D721Med (cell line): ENCODE measurements at places on chromosomes 4 and X.

GRCh38 chr4:88585917-88586316 lies 6.4 kb upstream of the HERC3 start:
- DNase-seq = no peak

DNA sequence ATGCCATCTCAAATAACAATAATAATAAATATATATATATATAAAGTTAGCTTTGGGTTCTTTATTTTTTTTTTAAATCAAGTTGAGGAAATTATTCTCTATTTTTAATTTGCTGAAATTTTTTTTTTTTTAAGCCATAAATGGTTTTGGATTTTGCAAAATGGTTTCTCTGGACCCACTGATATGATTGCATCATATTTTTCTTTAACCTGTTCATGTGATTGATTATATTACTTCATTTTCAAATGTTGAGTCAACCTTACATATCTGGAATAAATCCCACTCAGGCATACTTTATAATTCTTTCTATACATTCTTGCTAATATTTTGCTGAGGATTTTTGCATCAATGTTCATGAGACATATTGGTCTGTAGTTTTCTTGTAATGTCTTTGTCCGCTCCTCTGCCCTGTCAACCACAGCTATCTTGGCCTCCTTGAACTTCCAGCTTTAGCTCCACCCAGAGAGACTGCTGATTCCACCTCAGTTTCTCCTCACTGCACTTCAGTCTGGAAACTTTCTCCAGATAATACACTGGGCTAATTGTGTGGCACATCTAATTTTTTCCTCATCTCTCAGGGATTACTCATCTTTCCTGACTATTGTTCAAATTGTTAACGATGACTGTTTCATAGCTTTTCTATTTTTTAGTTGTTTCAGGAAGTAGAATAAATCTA lies 160.9 kb upstream of the GIMD1 start:
- DNase-seq = no peak

- DNase-seq = no peak
Measured at GRCh38 chr4:25984266-25984665, 70.2 kb downstream of the SMIM20 start.

DNA sequence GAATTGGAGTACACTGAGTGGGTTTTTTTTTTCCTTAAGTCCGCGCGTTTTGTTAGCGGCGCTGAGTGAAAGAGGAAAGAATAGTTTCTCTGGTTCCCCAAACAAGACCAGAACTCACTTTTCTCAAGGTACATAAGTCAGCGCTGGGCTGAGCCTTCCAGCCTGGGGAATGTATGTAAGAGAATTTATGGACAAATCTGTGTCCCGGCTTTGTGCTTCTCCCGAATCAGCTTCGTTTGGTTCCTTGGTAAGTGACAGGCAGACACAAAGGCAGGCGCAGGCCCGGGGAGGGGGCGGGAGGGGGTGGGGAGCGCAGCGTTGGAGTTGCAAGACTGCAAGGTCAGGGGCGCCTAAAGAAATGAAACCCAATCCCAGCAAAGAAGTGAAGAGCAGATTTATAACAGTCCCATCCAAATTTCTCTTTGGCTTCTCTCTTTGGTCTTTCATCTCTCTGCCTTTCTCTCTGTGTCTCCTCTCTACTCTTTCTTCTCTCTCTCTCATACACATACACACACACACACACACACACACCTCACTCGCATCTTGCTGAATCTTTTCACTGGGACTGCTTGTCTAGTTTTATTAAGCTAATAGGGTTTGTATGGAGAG lies 981 bp downstream of the TET2 start:
- no peak for DNase-seq

- DNase-seq = peak; percentile 17
Measured at GRCh38 chr4:150217192-150217591, 138.9 kb downstream of the DCLK2 start.

- DNase-seq = peak; percentile 46
Measured at GRCh38 chr4:140609548-140610425, 41.0 kb upstream of the UCP1 start.

- DNase-seq = no peak
Measured at GRCh38 chr4:79207281-79207680, 118.6 kb downstream of the NAA11 start.

DNA sequence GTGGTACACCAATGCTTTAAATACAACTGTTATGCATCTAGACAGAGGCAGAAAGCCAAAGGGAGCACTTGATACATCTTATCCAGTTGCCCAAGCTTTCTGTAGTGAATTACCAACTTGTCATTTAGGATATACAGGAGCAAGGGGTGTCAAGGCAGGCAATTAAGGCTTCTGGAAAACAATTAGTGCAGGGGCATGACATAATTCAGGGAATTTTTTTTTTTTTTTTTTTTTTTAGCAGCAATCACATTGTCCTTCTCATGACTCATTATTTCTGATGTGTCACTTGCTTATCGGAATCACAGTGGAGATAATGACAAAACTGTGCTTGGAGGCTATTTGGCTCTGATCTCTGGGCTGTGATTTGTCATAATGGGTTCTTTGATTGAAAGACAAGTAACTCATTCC lies 259.5 kb downstream of the ARHGAP24 start:
- no peak for DNase-seq

GRCh38 chr4:21126014-21126512 lies 425.8 kb downstream of the PACRGL start:
- no peak for DNase-seq

GRCh38 chr4:105122350-105122749 lies 24.3 kb upstream of the TET2 start:
- DNase-seq = no peak

DNA sequence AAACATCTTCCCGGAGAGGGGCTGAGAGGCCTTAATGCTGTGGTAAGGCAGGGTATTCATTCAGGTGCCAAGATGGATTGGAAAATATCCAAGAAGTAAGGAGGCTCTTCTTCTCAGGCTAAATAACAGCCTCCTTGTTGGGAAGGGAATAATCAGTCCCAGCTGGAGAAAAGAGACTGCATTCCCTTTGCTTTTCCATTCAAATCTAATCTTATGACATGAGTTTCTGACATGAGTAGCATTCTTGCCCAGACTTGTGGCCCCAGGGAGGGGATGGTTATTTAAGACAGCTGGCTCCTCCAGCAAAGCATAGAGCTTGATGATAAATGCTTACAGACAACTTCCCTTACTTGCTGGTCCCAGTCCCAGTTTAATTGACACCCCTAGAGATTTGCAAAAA lies 98.3 kb downstream of the DCLK2 start:
- no peak for DNase-seq

GRCh38 chr4:83552083-83552482 lies 16.2 kb downstream of the GPAT3 start:
- no peak for DNase-seq

DNA sequence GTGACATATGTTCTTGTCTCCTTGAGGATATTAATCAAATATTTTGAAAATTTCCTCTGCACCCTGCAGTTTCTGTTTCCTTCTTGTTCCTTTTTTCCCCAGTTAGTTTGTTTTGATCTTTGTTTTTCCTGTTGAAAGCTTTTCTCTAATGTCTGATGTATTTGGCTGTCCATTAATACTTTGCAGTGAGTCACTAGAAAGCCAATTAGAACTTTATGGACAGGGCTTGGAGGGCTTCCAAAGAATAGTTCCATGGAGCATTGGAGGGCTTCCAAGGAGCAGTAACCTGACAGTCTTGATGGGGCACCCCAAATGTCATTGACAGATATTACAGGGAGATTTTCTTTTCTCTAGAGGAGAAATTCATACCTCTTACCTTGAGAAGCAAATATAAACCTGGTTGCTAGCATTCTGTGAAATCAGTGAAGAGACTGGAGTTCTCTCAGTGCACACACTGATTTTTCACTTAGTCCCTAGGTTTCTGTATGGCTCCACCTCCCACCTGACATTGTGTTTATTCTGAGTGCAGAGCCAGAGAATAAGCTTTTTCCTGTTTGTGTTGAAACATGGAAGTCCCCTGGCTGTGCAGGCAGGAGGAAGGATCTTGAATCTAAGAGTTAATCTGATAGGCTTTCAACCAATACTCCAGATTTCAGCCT lies 26.5 kb downstream of the SPARCL1 start:
- DNase-seq = no peak

GRCh38 chr4:94349193-94349592 lies 6.6 kb upstream of the HPGDS start:
- DNase-seq = no peak

DNA sequence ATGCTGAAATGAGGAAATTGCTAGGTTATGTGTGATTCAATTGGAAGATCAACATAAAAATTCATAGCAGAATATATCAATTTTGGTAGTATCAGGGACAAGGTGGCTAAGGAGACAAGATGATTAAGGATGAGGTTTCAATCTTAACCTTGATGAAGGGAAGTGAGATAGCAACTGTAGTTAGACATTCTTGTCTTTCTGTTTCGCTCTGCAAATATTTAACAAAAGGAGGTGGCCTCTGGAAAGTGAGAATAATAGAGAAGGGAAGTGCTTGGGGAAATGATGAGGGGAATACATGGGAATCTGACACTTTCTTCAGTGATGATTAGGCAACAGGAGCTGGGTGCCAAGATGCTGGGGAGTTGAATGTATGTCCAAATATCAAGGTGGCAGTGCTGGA lies 337.1 kb upstream of the PUDP start:
- no peak for DNase-seq

DNA sequence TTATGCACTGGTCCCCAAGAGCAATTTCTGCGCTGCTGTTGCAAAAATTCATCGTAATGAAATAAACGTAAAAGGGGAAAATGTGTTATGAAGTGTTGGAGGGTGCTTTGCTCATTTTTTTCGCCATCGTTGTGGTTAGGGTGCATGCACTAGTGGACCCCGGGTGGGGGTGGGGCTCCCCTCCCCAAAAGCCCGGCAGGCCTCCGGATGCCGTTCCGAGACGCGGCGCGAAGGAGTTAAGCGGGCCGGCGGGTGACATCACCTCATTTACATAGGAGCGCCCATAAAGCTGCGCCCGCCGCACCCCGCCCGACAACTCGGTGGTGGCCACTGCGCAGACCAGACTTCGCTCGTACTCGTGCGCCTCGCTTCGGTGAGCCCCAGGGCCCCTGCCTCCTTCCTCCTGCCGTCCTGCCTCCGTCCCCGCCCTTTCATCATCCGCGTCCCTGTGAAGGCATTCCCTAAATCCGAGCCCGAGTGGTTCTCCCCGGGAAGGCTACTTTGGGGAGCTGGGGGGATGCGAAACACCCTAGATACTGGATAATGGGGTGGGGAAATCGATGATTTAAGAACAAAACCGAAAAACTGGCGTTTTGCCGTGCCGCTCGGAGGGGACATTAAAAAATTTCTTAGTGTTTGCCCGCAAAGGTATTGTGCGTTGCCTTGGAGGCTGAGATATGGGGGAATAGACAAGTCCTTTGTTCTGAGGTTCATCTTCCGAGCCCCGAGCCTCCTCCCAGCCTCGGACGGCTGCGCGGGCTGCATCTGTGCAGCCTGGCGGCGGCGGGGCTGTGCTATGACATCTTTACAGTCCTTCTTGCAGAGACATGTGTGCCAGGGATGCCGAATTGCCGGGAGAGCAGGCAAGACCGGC lies at the start of gene TMSB4X:
TMSB4X (plus strand) TSS at position 315 of the 874 bp plus-strand sequence.
- DNase-seq = peak; percentile 29

- no peak for DNase-seq
Measured at GRCh38 chrX:70979136-70979762, 48.4 kb upstream of the SLC7A3 start.

- DNase-seq = no peak
Measured at GRCh38 chr4:29908276-29908675, 811.9 kb upstream of the PCDH7 start.

DNA sequence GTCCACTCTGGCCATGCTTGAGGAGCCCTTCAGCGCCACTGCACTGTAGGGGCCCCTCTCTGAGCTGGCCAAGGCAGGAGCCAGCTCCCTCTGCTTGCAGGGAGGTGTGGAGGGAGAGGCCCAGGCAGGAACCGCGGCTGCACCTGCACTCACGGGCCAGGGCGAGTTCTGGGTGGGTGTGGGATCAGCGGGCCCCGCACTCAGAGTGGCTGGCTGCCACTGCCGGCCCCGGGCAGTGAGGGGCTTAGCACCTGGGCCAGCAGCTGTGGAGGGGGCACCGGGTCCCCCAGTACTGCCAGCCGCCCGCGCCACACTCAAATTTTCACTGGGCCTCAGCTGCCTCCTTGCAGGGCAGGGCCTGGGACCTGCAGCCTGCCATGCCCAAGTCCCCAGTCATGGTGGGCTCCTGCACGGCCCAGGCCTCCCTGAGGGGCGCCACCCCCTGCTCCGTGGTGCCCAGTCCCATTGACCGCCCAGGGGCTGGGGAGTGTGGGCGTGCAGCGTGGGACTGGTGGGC lies 347.2 kb upstream of the SPOCK3 start:
- DNase-seq = no peak

GRCh38 chr4:29927895-29928294 lies 792.3 kb upstream of the PCDH7 start:
- no peak for DNase-seq

DNA sequence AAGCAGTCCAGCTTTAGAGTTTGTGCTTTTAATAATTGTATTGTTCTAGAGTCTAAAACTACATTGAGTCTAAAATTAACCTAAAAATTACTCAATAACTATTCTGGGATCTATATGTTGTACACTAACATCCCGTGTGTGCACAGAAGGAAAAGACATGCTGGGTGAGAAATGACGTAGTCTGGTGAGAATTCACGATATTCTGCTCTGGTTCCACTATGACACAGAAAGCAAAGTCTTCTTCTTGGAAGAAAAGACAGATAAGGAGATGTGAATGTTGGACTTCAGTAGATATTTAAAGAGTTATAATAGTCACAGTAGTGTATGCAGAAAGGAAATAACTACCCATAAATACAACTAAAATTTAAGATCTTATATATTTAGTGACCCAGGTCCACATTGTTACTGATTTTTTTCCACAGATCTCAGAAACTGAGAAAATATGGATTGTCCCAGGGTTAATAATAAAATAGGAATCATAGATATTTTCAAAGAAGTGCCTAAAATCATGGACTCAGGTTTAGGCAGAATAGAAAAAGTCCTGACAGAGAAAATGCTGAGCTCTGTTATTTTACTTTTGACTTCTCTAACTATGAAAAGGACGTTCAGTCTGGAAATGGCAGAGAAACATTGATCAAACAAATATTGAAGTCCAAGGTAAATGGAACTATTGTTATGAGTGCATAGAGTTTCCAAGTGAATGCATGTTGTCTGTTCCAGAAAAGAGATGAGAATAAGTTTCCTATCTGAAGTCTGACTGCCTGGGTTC lies 170.7 kb downstream of the ANKRD50 start:
- DNase-seq = no peak

DNA sequence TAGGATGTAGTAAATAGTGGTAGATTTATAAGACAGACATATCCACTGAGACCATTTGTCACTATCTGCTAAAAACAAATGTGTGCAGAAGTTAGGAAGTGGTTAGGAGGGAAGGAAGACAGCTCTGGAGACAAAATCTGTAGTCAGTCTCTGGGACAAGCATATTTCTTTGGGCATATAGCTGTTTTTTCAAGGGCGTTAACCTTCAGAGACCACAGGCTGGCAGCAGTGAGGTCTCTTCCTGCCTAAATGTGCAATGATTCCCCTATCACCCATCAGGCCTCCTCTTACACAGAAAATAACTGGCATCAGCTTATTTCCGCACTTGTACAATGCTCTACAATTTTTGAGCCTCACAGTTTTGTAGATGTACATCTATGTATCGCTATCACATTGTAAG lies 6.5 kb downstream of the TMEM150C start:
- no peak for DNase-seq
